ENCODE measurements at places on chromosomes 2 and 18.
A peak's percentile ranks its signal among the peaks of the same experiment; 100 is the strongest.

- no peak for DNase-seq
Measured at GRCh38 chr18:40897884-40898283, 1057.2 kb upstream of the PIK3C3 start.

DNA sequence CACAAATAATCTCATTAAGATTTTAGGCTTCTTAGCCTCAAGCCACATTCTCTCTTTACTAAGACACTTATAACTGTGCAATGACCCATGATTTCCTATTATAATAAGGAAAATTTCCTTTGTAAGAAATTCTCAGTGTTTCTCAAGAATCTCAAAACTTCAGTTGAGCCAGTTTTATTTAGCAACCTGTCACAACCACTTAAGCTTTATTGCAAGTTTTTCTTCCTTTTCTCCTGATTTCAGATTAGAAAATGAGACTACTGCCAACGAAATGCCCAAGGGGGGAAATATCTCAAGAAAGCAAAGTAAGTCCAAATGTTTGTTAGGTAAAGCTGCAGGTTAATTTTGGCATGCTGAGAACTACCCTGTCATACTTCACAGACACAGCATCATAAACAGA, 178.5 kb downstream of the THADA start:
- no peak for DNase-seq

DNA sequence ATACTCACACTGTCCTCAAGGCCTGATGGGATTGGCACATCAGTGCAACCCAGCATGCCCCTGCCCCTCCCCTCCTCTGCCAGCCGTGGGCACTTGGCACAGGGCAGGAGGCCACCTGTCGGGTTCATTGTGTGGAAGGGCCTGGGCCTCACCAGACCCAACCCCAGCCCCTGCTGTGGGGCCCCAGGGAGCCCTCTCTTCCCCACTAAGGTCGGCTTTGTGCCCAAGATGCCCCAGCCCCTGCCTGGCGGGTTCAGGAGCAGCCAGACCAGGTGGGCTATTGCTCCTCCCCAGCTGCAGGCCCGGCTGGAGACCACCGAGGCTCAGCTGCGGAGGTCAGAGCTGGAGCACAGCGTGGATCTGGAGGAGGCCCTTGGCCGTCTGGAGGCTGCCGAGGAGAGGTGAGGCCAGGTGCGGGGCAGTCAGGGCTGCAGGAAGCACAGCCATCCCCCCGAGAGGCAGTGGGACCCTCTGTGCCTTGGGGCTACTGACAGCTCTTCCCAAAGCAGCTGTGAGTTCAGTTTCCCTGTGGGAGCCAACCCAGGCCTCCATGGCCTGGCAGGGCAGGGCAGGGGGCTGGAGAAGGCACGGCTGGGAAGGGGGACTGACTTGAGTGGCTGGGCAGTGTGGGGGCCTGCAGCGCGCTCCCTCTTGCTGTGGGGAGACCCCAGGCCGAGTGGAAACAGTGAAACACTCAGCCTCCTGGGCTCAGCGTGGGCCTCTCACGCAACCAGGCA, 16.3 kb downstream of the CROCC2 start:
- no peak for DNase-seq

GRCh38 chr2:45259138-45259537, 249.9 kb upstream of the SIX2 start:
- no peak for DNase-seq

DNA sequence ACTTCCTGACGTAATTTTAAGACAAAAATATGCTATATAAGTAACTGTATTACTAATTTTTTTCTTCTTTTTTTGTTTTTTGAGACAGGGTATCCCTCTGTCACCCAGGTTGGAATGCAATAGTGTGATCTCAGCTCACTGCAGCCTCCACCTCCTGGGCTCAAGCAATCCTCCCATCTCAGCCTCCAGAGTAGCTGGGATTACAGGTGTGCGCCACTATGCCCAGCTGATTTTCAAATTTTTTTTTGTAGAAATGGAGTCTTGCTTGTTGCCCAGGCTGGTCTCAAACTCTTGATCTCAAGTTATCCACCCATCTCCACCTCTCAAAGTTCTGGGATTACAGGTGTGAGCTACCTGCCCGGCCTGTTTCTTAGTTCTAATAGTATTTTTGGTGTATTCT, 29.7 kb downstream of the TCF23 start:
- no peak for DNase-seq

GRCh38 chr2:215383652-215384279, 52.1 kb downstream of the FN1 start:
- no peak for DNase-seq

- no peak for DNase-seq
Measured at GRCh38 chr2:45300026-45300750, 290.9 kb upstream of the SIX2 start.

- DNase-seq, result no peak
Measured at GRCh38 chr2:46175419-46175818, 121.8 kb upstream of the EPAS1 start.

DNA sequence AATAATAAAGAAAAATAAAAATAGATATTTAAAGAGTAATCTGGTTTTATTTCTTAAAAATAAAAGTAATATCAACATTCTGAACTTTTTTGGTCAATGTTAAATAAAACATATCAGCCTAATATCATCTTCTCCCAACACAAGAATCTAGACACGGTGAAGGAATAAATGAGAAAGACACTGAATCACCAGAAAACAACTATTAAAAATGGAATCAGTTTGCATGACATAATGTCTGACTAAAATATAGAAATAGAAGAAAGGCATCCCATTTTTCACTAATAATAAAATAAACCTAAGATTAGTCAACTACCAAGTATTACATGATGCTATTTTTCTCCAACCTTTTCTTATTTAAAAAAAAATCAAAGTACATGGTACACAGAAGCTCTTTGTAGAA, 30.8 kb upstream of the TNFAIP6 start:
- no peak for DNase-seq

GRCh38 chr2:8298783-8299182, 383.1 kb upstream of the ID2 start:
- DNase-seq, result no peak

- no peak for DNase-seq
Measured at GRCh38 chr2:237627441-237628246, at the start of gene LRRFIP1. LRRFIP1 (plus strand) TSS chr2:237627587; CDS start chr2:237627645, 58 bp downstream.

DNA sequence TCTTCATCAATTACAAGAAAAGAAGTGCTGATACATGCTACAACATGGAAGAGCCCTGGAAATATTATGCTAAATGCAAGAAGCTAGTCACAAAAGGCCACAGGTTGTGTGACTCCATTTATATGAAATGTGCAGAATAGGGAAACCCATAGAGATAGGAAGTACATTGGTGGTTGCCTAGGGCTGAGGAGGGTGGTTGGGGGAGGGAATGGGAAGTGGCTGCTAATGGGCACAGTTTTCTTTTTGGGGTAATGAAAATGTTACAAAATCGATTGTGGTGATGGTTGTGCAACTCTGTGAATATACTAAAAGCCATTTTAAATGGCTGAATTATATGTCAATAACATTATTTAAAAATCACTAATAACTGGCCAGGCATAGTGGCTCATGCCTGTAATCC, 24.3 kb upstream of the RESP18 start:
- no peak for DNase-seq

- no peak for DNase-seq
Measured at GRCh38 chr2:181239201-181239799, 217.9 kb upstream of the ITGA4 start.

DNA sequence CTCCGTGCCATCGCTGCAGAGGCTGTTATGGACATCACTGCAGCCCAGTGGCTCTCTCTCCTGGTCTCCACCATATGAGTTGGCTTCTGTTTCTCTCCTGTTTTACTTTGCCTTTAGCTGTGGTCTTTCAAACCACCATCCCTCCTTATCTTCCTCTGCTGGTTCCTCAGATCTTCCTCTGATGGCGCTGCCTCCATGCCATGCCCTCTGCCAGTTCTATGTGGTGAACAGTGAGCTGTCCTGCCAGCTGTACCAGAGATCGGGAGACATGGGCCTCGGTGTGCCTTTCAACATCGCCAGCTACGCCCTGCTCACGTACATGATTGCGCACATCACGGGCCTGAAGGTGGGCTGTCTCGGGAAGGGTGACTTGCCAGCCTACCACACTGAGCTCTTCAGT, 13.1 kb downstream of the TYMS start:
- no peak for DNase-seq

GRCh38 chr18:7452331-7452730, 114.8 kb upstream of the PTPRM start:
- DNase-seq, result no peak

DNA sequence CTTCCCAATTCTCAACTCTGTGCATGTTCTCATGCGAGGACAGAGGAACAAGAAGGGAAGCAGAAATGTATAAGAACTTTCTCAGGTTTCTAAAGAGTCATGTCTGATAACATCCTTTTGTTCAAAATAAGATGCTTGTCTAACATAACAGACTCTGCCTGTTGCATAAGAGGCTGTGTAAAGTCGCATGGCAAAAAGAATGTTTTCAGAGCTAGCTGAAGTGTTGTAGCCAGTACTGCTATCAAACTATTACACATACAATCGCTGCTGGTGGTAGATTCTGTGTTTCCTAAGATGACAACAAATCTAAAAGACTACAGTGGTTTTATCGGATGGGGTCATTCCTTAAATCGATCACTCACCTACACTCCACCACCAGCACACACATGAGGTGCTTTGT, 487.5 kb downstream of the IRS1 start:
- DNase-seq, result no peak

DNA sequence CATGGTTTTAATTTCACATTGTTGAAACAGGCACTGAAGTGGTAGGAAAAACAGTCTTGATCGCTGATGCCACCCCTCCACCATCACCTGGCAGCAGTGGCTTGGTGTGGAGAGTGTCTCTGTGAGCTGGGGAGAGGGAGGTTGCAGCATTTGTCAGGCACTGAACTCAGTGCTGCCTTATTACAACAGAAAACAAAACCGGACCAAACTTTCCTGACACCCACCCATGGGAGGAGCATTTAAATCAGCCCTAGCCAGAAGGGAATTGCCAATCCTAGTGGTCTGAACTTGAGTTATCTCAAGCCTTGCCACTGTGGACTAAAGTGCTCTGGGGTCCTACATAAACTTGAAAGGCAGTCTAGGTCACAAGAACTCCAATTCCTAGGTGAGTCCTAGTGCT, 103.0 kb upstream of the LGALSL start:
- DNase-seq, result no peak

DNA sequence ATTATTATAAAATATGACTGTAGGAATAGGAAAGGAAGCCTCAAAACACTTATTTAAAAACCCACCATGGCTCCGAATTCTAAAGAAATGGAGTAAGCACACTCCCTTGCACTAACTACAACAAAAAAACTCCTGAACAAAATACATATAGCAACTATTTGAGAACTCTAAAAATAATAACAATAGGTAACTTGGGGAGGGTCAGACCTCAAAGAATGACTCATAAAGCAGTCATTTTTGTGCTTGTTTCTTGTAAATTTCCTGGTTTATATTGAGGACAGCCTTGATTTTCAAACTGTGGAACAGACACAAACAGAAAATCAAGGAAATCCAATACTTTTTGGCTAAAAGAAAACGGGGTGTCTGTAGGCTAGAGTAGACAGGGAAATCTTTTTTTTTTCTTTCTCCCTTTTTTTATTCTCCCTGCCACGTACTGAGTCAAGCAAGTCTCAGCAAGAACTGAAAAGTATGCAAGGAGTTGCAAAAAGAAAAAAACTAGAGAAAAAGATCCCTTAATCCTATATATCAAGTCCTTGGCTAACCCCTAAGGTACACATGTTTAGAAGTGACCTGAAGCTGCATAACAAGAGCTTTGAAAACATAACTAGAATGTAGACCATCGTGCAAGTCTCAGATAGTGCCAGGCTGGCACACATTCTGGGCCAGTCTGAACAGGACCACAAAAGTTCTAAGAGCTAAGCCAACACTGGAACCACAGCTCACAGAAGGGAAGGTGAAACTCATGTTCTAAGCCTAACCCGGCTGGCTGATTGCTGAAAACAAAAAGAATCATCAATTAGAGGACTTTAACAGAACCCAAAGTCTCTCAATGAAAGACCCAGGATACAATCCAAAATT, 403.1 kb upstream of the LYPD1 start:
- no peak for DNase-seq

GRCh38 chr18:12403601-12404506, 3.9 kb upstream of the PRELID3A start:
- DNase-seq, result peak; percentile 70

- no peak for DNase-seq
Measured at GRCh38 chr2:165198181-165198580, 5.7 kb downstream of the SCN3A start.

GRCh38 chr2:157258520-157259326, 1.2 kb downstream of the GALNT5 start:
- no peak for DNase-seq

DNA sequence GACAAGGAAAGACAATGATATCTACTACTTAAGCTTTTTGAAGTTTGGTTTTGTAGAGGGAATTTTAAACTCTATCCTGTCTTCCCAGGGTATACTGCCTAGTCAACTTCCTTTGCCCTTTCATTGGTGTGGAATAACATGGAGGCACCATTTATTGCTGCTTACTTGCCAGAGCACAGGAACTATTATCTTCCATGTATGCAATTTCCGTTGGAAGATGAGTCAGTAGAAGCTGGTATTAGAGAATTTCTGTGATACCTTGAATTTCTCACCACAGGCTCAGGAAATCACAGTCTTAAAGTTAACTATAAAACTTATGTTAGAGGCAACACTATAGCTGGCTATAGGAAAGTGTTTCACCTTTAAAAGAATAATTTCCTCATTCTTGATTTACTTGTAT, 40.9 kb upstream of the RGPD4 start:
- no peak for DNase-seq

DNA sequence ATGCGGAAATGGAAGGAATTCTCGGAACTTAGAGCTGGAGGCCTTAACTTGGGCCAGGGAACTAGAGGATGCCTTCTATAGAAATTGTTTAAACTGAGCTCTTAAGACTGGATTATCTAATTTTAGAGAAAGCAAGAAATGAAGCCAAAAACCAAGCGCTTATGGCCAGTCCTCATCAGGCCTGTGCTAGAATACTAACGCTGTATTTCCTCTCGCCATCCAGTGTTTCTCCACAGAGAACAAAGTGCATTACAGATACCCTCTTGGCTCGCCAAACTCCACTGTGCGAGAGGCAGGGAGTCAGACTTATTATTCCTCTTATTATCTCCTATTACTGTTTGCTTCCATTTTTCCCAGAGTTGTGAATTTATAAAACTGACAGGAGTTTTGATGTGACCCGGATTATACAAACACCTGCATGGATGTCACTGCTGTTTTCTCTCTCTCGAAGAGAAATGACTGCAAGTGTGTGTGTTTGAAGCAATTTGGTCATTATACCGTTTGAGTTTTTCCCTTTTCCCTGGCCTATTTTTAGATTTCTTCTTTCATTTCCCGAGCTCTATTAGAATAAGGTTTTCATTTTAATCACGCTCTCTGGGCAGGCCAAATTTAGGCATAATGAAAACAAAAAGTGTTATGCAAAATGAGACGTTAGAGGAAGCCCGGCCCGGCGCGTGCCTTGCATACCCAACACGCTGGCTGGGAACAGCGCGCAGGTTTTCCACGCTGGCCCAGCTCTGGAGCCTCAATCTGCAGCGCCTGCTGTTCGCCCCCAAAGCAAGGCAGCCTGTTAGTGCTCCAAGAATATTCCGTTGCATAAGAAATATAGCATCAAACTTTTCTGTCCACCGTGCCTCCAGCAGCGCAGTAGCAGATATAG, 103.3 kb downstream of the ALK start:
- DNase-seq, result no peak
